ENCODE measurements at places on chromosomes 11 and 22.
A peak's percentile ranks its signal among the peaks of the same experiment; 100 is the strongest.

GRCh38 chr11:114133548-114134329 lies 74.2 kb downstream of the ZBTB16 start:
- DNase-seq: no peak

- DNase-seq: no peak
Observed at GRCh38 chr11:35954205-35954604, 10.3 kb downstream of the LDLRAD3 start.

DNA sequence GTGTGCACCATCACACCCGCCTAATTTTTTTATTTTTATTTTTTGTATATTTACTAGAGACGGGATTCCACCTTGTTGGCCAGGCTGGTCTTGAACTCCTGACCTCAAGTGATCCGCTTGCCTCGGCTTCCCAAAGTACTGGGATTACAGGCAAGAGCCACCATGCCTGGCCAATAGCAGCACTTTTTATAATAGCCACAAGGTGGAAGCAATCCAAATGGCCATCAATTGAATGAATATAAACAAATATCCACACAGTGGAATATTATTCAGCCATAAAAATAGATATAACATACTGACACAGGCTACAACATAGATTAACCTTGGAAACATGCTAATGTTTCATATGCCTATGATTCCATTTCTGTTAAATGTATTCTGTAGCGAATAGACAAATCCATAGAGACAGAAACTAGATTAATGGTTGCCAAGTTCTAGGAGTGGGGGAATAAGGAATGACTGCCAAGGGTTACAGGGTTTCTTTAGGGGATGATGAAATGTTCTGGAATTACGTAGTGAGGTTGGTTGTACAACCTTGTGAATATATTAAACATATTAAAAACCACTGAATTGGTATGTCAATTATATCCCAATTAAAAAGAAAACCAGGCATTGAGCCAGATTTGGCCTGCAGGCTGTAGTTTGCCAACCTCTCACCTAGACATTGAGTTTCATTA lies 4.8 kb downstream of the VPS51 start:
- DNase-seq: no peak

GRCh38 chr11:66326261-66327111 lies 9.6 kb upstream of the CD248 start:
- DNase-seq: peak; percentile 68

GRCh38 chr22:36267058-36267457 lies 14.1 kb downstream of the APOL1 start:
- DNase-seq: no peak

DNA sequence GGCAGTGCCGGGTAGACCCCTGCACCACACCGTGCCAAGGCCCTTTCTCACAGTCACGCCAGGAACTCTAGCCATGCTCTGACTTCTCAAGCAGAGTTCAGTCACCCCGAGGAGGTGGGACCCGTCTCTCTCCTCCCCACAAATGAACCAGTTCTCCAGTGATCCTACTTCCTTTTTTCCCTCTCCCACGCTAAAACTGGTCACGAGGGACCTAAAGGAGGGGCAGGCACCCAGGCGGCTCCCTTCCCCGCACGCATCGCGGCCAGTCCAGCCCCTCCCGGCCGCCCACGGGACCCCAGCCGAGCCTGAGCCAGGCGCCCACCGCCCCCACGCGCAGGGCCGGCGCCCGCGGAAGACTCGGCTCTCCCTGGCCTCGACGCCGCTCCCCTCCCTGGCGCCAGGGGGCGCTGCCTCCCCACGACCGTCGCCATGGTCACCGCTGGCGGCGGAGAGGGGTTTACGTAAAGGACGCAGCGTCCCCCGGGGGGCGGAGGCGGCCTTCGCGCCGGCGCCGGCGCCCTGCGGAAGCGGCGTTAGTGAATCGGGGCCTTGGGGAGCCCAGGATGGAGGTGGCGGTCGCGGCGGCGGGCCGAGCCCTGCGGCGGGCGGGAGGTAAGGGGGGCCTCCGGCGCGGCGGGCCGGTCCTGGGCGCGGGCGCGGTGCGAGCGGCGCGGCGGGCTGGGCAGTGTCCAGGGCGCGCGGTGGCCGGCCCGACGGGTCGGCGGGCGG lies at the start of gene DAGLA:
DAGLA (plus strand) TSS at position 499 of the 729 bp plus-strand sequence. CDS start 39,765 bp downstream, outside the sequence.
- peak; percentile 62 for DNase-seq

GRCh38 chr11:88819616-88820015 lies 246.2 kb downstream of the GRM5 start:
- DNase-seq: no peak

- DNase-seq: no peak
Observed at GRCh38 chr11:3008746-3009336, 16.7 kb upstream of the NAP1L4 start.

DNA sequence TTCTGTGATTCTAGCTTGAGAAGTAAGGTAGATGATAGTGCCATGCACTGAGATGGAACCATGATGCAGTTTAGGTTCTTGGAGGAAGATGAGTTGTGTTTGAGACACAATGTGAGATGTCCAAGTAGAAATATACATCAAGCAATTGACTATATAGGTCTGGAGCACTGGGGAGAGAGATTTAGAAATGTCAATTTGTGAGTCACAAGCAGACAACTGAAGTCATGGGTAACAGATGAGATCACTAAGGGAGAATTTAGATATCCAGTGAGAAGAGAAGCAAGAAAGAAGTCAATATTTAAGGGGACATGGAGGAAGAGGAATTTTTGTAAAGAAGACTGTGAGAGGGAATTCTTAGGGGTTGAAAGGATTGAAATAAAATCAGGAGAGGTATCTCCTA lies 65.1 kb upstream of the RRAS2 start:
- no peak for DNase-seq

DNA sequence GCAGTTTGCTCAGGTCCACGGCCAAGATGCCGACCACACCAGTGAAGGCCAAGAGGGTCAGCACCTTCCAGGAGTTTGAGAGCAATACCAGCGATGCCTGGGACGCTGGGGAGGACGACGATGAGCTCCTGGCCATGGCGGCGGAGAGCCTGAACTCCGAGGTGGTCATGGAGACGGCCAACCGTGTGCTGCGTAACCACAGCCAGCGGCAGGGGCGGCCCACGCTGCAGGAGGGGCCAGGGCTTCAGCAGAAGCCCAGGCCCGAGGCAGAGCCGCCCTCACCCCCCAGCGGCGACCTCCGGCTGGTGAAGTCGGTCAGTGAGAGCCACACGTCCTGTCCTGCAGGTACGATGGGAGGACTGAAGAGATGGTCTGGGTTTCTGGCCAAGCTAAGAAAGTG lies 31.0 kb downstream of the TBC1D22A start:
- no peak for DNase-seq

- DNase-seq: no peak
Observed at GRCh38 chr22:42074132-42074811, at the start of gene PHETA2. Gene PHETA2, plus strand, starts transcription at chr22:42074248. Its CDS starts 3,046 bp downstream, at chr22:42077294.

GRCh38 chr11:69317401-69318092 lies 23.6 kb downstream of the MYEOV start:
- no peak for DNase-seq

DNA sequence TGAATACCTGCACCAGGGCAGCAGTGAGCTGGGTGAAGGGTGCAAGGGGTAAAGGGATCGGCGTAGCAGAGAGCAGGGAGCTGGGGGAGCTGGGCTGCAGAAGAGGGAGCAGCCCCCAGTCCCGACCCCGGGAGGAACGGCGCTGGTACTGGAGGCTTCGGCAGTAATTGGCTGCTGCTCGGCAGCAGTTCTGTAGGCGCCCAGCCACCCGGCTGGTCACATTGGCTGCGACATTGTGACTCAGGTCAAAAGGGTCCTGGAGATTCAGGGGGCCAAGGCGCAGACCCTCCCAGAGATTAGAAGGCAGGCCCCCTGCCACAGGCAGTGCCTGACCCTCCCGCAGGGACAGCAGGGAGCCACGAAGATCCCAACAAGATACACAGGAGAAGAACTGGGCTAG lies 2.1 kb upstream of the EEF1G start:
- DNase-seq: no peak

DNA sequence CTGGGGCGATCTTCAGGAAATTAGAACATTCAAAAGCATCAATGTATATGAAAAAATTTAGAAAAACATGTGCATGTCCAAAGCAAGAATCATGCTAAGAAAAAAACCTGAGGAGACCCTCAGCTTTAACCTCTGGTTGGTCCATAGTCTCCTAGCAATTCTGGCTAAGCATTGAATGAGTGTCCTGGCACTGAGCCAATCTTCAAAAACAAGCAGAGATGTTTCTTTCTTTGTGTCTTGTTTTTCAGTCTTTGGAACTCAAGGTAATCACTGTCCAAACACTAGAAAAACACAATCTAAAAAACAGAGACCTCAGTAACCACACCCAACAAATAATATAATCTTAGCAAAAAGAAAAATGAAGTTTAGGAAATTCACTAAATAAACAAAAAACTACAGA lies 205.4 kb upstream of the CARD18 start:
- DNase-seq: no peak

DNA sequence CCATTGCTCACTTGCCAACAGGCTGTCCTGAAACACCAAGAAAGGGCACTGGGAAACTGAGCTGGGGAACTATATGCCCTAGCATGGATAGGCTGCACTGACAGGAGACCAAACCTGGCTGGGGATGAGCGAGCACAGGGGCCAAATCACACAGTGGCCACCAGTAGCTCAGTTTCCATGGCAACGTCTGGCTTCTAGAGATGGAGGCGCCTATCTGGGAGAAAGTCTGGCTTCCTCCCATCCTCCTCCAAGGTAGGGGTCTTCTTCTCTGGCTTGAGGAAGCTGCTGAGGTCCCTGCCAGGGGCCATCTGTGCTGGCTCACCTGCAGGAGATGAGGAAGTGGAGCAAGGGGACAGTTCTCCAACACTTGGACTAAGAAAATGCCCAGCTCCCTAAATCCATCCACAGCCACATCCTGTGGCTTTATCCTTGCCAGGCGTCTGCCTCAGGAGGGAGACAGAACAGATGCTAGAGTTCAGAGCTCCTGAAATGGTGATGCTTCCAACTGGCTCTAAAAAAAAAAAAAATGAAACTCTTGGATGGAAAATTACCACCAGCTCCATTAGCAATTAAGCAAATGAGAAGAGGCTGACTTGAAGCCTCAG lies 48.3 kb downstream of the SYT13 start:
- DNase-seq: no peak

DNA sequence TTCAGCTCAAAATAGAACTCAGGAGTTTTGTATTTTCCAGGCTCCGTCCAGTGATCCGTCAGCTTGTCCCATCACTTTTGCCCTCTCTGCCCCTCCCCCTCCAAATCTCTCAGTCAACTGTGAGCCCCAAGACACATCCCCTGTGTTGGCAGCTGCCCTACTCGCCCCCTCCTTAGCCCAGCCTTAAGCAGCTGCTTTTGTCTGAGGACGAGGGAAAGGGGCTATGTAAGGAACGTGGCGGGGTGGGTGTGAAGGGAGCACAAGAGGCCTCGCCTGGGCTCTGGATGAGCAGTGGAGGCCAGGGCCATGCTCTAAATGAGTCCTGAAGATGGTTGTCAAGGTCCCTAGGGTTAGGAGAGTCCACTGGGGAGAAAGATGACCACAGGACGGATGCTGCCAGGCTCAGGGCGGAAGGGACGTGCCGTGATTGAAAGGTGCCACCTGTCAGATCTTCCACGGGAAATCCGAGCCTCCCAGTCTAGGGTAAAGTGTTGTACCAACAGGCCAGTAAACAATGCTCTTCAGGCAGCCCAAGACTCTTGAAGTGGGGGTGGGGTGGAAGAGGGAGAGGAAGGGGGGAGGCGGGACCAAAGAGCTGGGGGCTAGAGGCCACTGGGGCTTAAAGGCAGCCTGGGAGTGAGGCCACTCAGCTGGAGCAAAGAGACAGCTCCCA lies at the start of gene SMTNL1:
SMTNL1 (plus strand) TSS at position 649 of the 673 bp plus-strand sequence. CDS start 5,048 bp downstream, outside the sequence.
- no peak for DNase-seq

DNA sequence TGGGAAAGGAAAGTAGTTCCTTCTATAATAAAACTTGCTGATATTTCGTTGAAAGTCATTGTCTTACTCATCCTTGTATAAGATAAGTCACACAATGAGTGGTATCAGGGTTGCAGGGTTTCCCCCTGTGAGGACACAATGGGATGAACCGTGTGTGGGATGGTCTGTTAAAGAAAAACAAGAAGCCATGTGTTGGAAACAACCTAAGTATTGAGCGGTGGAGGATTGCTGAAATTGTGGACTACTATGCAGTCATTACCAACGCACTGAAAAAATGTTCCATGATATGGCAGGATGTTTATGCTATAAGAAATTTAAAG lies 28.6 kb downstream of the PTPRJ start:
- no peak for DNase-seq

GRCh38 chr22:23207729-23208393 lies 27.6 kb downstream of the BCR start:
- no peak for DNase-seq
